Activated CD4-positive, CD25-positive, alpha-beta regulatory T cell treated with anti-CD3 and anti-CD28 coated beads, Interleukin-2, amount 50 U/mL, for 24 hours (primary cell): ENCODE measurements at places on chromosomes 11 and 22.

DNA sequence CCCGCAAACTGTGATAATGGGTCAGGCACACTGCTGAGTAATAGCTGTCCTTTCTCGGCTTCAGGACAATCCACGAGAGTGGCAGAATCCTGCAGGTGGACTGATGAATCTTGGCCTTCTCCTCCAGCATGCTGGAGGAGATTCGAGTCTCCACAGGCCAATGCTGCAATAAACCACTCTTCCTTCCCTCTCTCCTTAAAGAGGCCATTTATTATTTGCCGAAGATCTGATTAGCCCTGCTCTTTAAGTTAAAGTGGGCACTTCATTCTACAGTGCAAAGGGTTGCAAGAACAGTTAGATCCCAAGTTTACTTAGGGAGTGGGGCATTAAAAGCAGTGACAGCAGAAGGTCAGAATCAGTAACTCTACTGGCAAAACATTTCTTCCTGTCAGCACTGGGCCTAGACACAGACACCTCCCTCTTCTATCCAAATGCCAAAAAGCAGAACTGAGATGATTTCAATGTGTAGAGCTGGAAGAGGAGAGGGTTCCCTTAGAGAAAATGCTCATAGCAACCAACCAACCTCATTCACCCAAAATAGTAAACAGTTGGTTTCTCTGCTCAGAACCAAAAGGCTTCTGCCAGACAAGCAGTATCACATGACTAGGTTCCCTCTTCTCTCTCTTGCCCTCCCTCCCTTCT, 121.7 kb downstream of the SGSM3 start:
- ATAC-seq: peak; percentile 48

- no peak for ATAC-seq
Measured at GRCh38 chr11:68137833-68138232, 16.6 kb upstream of the CHKA start.

DNA sequence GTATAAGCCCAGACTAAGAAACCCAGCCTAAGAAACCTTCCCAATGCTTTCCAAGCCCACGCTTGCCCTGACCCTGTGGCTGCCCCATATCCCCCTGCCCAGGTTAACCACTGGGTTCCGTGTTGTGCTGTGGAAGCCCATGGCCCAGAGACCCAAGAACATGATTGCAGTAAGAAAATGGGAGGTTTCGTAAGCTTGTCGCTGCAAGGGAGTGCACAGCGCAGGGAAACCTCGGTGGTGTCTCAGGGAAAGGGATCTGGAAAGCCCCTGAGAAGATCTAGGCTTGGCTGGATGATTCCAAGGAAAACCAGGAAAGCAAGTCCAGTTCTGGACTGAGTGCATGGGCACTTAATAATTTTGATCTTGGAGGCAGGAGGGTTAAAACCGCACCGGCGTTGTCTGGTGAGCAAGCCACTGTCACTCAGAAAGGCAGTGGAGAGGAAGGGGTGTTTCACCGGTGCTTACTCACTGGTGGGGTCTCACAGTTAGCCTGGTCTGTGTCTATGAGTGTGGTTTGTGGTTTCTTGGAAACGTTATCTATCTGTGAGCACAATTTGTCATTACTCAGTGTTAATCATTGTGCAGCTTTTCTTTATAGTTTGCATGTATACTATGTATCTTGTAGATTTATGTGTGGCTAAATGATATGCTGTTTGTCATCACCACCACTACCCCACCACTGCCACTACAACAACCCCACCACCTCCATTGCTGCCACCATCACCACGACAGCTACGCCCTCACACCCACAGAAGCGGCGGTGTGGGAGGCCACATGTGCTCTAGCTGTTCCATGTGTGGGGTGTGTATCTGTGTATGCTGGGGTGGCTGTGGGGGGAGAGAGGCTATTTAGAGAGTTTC, 53.3 kb upstream of the PRDM11 start:
- ATAC-seq: peak; percentile 91

- no peak for ATAC-seq
Measured at GRCh38 chr11:117633976-117634755, 162.8 kb downstream of the DSCAML1 start.

DNA sequence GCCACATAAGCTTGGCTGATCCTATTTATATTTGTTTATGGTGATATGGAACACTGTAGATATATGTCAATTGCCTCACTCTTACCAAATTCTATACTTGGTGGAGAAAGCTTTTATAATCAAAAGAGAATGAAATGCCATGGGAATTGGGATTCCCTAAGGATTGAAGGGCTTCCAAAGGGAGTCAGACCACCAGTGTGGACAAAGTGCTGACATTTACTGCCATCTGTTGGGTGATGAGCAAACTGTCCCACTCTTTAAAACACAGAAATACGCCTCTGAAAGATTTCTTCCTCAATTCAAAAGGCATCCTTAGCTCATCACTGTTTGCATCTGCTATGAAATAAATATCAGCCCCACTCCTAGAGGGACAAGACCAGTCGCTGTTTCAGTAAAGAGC, 7.1 kb downstream of the SLC1A2 start:
- no peak for ATAC-seq

DNA sequence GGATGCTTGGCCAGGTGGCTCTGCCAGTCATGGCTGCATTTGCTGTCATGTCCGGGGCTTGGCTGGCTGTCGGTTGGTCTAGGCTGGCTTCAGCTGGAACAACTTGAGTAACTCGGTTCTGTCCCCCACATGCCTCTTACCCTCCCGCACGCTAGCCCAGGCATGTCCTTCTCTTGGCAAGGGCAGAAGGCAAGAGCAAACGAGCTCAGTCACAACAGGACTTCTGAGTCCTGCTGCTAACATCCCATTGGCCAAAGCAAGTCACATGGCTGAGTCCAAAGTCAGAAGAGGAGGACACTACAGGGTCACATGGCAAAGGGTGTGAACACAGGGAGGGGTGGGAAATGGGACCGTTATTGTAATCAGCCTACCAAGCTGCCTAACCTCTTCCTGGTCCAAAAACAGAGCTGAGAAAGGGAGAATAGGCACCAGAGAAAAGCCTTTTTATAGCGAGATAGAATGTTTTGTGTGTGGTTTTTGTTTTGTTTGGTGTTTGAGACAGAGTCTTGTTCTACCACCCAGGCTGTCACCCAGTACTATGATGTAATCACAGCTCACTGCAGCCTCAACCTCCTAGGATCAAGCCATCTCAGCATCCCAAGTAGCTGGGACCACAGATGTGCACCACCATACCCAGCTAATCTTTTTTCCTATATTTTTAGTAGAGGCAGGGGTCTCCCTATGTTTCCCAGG, 81.9 kb downstream of the MN1 start:
- no peak for ATAC-seq

- ATAC-seq: no peak
Measured at GRCh38 chr11:58762284-58763119, 30.8 kb upstream of the GLYAT start.

GRCh38 chr11:27406498-27407354, 43.7 kb upstream of the CCDC34 start:
- ATAC-seq: no peak

DNA sequence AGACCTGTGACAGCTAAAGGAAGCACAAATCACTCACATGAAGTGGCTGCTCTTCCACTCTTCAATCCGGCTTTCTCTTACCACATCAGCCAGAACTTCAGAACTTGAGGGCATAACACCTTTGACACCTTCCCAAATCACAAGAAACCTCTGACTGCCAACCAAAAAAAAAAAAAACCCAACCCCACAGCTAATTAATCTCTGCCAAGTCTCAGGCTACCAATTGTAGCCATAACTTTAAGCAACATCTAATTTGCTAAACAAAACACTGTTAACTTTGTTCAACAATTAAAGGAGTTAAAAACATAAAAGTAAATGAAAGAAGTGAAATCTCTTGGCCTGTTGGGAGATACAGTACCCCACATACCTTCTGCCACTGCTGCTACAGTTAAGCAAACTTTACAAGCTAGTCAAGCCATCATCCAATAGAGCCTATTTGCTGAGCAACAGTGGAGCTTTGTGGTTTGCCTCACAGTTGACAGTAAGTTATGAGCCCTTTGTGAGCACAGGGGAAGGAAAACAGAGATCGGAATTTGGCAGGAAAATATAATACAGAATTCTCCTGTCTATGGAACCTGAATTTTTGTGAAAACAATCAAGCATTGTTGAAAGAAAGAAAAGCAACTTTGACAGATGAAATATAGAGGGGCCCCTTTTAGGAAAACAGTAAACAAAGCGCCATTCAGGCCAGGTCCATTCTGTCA, at the start of gene SOX6:
SOX6 (minus strand) TSS at position 490 of the 704 bp plus-strand sequence. CDS start 15,298 bp downstream, outside the sequence.
- ATAC-seq: no peak

DNA sequence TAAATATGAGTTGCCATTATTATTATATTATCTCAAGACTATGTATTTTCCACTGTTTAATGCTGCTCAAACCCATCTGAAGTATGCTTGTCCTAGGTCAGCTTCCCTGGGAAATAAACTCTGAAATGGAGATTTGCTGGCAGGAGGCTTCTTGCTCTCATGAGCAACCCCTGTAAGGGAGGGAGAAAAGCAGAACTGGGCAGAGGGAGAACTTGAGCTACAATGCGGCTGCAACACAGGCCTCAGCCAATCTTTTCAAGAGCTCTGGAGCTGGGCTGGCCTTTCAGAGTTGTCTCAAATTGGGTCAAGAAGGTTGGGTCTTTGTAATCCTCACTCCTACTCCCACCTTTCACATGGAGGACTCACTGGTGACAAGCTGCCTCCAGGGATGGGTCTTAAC, 412.6 kb downstream of the TENM4 start:
- no peak for ATAC-seq

DNA sequence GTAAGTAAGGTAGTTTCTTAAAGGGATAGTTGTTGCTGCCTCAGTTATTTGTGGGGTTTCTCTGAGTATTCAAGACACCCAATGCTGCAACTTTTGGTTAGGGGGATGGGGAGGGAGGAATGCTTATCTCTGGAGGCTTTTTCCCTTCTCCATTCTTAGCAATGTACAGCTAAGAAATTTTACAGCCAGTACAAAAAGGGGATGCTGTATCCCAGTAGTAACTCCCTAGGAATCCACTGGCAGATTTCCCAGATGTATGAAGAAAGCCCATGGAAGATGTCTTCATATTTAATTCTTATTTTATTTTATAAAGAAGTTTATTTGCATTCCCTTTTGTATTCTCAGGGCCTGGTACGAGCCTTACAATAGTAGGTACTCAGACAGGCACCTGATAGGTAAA, 154.8 kb downstream of the ENTHD1 start:
- ATAC-seq: no peak

DNA sequence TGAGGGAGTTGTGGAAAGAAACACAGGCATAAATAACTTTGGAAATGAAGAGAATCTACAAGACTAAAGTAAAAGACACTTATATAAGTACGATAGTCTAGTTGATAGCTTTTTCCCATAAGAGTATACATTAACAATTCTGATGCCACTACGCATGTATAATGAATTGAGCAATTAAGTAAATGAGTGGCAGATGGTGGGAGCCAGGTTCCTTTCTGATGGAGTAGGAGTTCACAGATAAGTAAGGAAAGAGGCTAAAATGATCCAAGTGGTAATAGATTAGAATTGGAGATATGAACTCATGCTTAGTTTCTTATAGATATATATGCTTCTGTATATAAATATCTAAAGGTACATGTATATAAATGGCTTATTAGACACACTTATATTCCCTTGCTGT, 368.3 kb downstream of the FAM181B start:
- no peak for ATAC-seq

GRCh38 chr11:16099343-16099900, 256.9 kb downstream of the SOX6 start:
- no peak for ATAC-seq

GRCh38 chr11:95999711-96000406, 76.0 kb upstream of the MTMR2 start:
- no peak for ATAC-seq

DNA sequence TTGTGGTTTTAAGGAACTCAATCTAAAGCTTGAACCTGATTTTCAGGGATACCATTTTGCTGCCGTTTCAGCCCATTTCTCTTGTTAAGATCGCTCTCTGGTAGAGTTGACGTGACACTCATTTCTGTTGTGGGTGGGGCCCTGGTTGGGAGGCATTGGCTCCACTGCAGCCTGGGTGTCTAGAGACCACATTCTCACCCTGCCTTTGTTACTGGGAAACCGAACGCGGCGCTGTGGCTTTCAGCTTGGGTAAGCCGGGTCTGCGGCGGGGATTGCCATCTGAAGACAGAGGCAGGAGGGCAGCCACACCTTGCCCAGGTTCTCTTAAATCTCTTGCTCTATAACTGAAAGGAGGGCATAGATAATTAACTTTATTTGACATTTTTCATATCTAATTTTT, 3.2 kb downstream of the EHF start:
- peak; percentile 56 for ATAC-seq

GRCh38 chr11:62664405-62665074, 470 bp downstream of the C11orf98 start:
- peak; percentile 67 for ATAC-seq

- ATAC-seq: no peak
Measured at GRCh38 chr11:61950035-61950547, at the start of gene BEST1. BEST1 (plus strand) TSS chr11:61950351; CDS start chr11:61951807, 1,456 bp downstream.

GRCh38 chr11:46902694-46903093, 15.7 kb downstream of the LRP4 start:
- no peak for ATAC-seq

- ATAC-seq: no peak
Measured at GRCh38 chr11:45535033-45535432, 130.4 kb downstream of the CHST1 start.

GRCh38 chr11:104522650-104523049, 358.7 kb upstream of the PDGFD start:
- no peak for ATAC-seq

GRCh38 chr11:61090521-61090920, 11.8 kb upstream of the CD5 start:
- ATAC-seq: no peak

GRCh38 chr11:70694371-70694770, 296.0 kb downstream of the CTTN start:
- no peak for ATAC-seq

- no peak for ATAC-seq
Measured at GRCh38 chr11:109939166-109939810, 153.9 kb upstream of the ZC3H12C start.

- ATAC-seq: no peak
Measured at GRCh38 chr11:126487711-126488110, 132.2 kb downstream of the ST3GAL4 start.
